ENCODE measurements at places on chromosomes 12 and 14. TPM values are rescaled to one million over a fixed set of nuclear protein-coding genes. Genes with fewer than 3 reads are reported as not detected.
A peak's percentile ranks its signal among the peaks of the same experiment; 100 is the strongest.

The A2M gene
- 3.0 TPM for total RNA-seq

DNA sequence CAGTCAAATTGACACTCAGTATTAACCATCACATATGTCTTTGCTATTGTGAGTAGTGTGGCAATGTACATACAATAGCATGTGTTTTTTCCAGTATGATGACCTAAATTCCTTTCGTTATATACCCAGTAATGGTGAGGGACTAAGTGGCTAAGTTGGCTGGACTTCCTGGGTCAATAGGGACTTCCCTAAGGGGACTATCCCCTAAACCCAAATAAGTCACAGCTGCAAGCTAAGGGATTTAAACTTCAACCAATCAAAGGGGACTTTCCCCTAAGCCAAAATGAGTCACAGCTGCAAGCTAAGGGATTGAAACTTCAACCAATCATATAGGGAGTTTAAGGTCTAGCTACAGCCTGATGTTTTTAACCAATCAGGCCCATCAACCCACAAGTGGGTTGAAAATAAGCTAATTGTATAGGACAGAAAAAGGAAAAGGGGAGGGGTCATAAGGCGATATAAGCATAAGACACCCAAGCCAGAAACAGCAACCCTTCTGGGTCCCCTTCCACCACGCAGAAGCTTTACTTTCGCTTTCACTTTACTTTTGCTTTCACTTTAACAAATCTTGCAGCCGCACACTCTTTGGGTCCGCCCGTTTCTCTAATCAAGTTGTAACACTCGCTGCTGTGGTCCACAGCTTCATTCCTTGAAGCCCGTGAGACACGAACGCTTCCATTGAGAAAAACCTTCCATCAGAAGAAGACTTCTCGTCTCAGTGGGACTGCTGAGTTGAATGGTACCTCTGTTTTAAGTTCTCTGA lies 404.4 kb downstream of the FLRT2 start:
- DNase-seq = no peak

The PRKD1 gene
- not detected for total RNA-seq

GRCh38 chr12:70661466-70662161 lies 24.4 kb upstream of the PTPRB start:
- no peak for DNase-seq

- DNase-seq = no peak
These were observed 119.1 kb downstream of the CACNA1C start for GRCh38 chr12:2171672-2172426.

DNA sequence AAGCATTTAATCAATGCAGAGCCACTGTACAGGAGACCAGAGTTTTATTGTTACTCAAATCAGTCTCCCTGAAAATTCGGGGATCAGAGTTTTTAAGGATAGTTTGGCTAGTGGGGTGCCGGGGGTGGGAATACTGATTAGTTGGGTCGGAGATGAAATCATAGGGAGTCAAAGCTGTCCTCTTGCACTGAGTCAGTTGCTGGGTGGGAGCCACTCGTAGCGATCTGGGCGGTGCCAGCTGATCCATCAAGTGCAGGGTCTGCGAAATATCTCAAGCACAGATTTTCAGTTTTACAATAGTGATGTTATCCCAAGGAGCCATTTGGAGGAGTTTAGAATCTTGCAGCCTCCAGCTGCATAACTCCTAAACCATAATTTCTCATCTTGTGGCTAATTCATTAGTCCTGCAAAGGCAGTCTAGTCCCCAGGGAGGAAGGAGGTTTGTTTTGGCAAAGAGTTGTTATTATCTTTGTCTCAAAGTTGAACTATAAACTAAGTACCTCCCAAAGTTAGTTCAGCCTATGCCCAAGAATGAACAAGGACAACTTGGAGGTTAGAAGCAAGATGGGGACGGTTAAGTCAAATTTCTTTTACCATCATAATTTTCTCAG lies 169.4 kb upstream of the PLEKHG7 start:
- DNase-seq = no peak

The TPPP2 gene
- not detected for total RNA-seq

The OS9 gene
- 98.4 TPM for total RNA-seq

GRCh38 chr14:65750906-65751305 lies 338.4 kb downstream of the FUT8 start:
- no peak for DNase-seq

The MYO1H gene
- total RNA-seq = not detected

GRCh38 chr12:72282721-72283120 lies 10.6 kb downstream of the TRHDE start:
- no peak for DNase-seq

DNA sequence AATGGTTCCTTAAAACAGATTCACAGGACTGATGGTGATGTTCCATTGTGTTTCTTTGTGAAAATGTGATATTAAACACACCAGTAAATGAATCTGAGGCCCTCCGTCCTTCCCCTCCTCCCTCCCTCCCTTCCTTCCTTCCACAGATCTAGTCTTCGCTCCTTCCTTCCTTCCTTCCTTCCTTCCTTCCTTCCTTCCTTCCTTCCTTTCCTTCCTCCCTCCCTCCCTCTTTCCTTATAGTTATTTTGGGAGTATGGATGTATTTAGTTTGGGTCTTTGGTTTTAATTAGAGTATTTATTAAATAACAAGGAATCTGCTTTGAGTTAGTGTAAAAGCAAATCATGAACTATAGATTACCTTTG lies 410.8 kb downstream of the PCNX1 start:
- no peak for DNase-seq

- DNase-seq = no peak
These were observed 165.5 kb downstream of the KIF21A start for GRCh38 chr12:39277416-39277815.

GRCh38 chr14:36844443-36845195 lies 183.0 kb downstream of the PAX9 start:
- no peak for DNase-seq

The TSPAN19 gene
- total RNA-seq = 0.32 TPM

The IL26 gene
- not detected for total RNA-seq

GRCh38 chr14:89779707-89780106 lies 174.8 kb downstream of the EFCAB11 start:
- DNase-seq = no peak

DNA sequence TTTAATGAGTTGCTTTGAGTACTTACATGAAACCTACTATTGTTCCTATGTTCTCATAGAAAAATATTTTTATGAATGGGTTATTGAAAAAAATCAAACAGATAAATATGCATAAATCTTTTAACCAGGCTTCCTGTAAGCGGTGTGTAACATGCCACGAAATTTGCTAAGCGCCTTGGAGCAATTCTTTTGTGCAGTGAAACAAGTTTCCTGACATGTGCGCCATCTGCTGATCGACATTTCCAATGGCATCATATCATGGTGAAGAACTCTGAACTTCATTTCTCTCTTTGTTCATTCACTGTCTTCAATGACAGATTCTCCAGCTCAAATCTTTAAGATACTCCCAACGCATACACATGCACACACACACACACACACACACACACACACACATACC lies 145.6 kb upstream of the NAV3 start:
- DNase-seq = peak; percentile 71

DNA sequence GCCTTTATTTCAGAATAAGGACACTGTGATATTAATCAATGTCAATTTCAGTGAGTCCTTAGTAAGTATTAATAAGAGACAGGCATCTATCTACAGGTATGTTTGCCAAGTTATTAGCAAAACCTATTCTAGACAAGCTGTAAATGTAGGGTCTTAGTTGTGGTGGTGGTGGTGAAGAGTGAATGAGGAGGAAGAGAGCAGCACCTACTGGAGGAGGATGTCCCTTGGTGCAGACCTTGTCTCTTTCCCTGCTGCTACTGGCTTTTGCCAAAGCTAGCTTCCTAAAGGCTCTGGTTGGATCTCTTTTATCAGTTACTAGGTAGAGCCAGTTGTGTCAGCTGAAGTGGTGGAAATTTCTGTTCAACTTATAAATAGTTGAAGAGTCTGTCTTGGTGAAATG lies 304.8 kb upstream of the ATP2B1 start:
- DNase-seq = no peak

- DNase-seq = peak; percentile 16
These were observed at the start of gene CLMN for GRCh38 chr14:95319312-95320077. Gene CLMN, minus strand, starts transcription at chr14:95319908. Its CDS starts 116 bp downstream, at chr14:95319792.

DNA sequence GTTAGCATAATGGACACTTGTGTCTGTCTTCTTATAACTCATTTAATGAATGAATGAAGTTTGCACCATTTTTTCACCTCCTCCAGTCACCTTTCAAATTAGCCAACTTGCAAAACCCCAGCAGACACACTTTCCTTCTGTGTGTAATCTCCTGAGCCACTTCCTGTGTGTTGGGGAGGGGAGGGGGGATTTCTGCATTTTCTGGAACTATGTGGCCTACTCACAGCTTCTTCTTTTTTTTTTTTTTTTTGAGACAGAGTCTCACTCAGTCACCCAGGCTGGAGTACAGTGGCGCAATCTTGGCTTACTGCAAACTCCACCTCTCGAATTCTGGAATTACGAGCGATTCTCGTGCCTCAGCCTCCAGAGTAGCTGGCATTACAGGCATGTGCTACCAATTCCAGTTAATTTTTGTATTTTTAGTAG lies 4.1 kb upstream of the SERPINA1 start:
- no peak for DNase-seq

DNA sequence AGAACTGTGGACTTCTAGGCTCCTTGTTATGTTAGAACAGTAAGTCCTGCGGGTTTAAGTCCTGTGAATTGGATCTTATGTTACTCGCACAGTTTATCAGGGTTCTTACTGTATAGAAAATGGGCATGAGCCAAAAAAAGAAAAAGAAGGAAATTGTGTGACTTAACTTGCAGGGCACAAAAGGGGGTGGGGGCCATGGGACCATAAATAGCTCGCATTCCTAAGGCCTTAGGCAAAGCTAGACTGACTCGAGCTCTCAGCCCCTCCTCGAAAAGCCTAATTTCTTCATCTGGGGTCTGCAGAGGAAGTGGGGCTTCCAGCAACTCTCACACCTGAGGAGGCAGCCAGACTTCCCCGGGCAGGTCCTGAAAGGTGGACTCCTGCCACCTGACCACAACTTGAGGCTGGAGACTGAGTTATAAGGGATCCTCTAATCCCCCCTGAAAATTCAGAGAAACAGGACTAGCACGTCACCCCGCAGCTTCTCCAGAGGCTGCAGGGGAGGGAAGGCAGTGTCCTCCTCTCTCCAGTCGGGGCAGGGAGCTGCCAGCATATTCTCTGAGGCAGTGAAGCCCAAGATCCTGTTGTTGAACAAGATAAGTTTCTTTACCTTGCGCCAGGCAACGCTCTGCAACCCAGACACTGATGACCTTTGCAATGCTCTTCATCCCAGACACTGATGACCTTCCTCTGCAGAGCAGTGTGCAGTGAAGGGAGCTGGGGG lies 280.5 kb downstream of the PCNX1 start:
- DNase-seq = no peak

DNA sequence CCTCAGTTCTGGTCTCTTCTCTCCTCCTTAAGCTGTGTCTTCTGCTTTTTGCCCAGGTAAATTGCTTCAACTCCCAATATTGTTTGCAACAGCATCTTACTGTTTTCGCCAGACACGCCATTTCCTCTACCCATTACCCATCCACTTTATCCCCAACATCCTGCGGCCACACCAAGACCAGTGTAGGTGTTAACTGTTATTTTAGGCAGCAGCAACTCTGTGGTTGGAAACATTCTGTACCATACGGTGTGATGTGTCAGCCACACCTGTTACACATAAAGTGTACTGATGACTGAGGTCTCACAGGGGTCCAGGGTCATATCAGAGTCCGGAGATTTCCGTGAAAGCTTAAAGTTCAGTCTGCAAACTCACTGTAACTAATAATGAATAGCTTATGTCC lies 21.8 kb upstream of the KLRD1 start:
- no peak for DNase-seq

DNA sequence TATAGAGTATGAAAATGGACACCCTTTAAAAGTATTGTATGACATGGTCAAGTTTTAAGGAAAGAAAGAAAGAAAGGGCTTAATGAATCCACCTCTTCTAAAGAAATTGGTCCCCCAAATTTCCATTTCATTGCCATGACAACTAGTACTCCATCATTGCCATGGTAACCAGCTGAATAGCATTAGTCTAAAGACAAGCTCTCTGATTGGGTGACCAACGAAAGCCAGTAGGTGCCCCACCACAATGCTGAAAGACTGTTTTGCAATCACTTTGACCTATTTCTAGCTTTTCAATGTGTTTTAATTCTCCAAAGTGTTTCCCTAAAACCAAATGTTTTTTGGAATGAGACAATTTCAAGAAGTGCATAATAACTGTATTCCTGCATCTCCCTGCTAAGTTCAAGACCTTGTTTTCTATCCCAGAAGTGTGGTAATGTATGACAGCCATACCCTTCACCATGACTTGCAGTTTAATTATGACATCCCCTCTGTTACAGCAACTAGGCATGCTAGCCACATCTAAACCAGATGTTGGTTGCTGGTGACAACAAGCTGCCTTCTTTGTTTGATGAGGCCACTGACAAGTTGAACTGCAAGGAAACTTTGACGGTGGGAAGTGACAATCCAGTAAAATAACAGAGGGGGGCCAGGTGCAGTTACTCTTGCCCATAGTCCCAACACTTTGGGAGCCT lies 46.7 kb downstream of the KICS2 start:
- DNase-seq = no peak

- no peak for DNase-seq
These were observed 38.1 kb downstream of the SDR9C7 start for GRCh38 chr12:56896082-56896481.

DNA sequence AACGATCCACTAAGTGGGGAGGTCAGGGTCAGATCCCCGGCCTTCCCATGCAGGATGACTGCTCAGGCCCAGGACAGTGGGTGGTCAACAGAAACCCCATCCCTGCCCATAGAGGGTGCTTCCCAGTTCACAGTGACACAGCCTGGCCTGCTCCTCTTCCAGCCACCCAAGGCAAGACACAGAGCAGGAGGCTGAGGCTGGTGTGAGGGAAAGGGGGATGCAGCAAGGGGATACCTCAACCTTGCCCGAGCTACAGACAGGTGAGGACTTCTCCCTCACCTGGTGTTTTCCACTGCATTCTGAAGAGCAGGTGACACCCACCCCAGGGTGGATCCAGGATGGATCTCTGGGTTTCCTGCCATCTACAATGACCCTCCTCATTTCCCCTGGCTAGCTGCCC lies 106.7 kb downstream of the KIF26A start:
- no peak for DNase-seq

DNA sequence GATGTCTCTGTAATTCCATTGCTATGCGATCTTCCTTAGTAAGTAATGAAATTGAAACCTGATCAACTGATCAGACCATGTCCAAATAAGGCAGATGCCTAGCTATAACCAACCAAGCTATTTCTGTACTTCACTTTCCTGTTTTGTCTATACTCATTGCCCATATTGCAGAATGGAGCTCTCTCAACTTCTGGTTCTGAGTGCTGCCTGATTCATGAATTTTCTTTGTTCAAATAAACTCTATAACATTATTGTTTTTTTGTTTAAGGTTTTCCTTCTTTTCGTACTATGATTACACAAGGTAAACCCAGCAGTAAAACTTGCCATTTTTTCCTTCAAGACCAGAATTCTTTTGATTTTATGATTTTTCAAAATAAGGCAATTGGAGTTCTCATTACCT lies 16.3 kb downstream of the COX16 start:
- DNase-seq = no peak

GRCh38 chr14:104741803-104742251 lies 11.1 kb upstream of the SIVA1 start:
- DNase-seq = no peak

GRCh38 chr14:92460541-92460915 lies 53.1 kb upstream of the RIN3 start:
- no peak for DNase-seq

- DNase-seq = no peak
These were observed 58.6 kb downstream of the ZFP36L1 start for GRCh38 chr14:68734231-68734732.

GRCh38 chr14:86613126-86613525 lies 1083.2 kb downstream of the FLRT2 start:
- no peak for DNase-seq

The BHLHE41 gene
- total RNA-seq = 4.7 TPM

Measured in HCT116 (cell line).